ENCODE measurements at places on chromosomes 2 and 18. TPM values are rescaled to one million over a fixed set of nuclear protein-coding genes. Genes with fewer than 3 reads are reported as not detected.

The EMX1 gene
- total RNA-seq, result not detected

The SPATA3 gene
- not detected for total RNA-seq

The MC2R gene
- not detected for total RNA-seq

The LMAN2L gene
- total RNA-seq, result 6.5 TPM

The ABCG8 gene
- total RNA-seq, result not detected

The CNGA3 gene
- total RNA-seq, result not detected

The TM4SF20 gene
- total RNA-seq, result not detected

The GPR45 gene
- not detected for total RNA-seq

The OR6B2 gene
- not detected for total RNA-seq

The CYP20A1 gene
- total RNA-seq, result 14.5 TPM
